Activated CD4-positive, alpha-beta T cell treated with anti-CD3 and anti-CD28 coated beads for 24 hours (primary cell): ENCODE measurements at places on chromosomes 4 and X.

GRCh38 chrX:9147726-9148125, 113.8 kb upstream of the FAM9B start:
- DNase-seq, result no peak

DNA sequence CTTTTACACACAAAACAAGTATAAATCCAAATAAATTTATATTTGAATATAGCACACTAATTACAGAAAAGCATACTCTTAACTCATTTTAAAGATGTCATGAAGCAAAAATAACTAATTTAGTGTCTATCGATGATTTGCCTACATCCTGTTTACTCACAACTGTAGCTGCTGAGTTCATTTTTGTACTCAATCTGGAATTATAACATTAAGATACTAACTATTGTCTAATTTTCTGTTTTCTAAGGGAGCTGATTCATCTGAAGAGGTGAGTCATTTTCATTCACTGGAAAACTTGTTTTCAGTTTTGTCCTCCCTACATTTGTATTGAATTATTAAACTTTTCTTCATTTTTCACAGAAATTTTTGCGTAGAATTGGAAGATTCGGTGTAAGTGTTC, 3.7 kb downstream of the STATH start:
- DNase-seq, result no peak

DNA sequence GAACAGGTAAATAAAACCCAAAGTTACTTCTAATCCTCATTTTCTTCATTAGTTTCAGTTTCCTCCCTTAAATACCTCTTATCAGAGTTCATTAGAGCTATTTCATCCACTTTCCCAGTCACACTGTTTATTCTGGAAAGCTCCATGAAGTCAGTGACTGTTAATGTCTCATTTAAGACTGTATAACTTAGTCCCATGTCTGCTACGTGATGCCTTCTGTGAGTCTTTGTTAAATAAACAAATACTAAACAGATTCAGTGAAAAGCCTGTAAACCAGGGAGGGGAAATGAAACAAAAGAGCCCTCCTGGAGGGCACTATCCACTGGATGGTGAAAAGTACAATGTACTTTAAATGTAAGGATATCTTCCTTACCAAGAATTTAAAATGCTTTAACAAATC, 24.7 kb downstream of the ACE2 start:
- DNase-seq, result no peak

DNA sequence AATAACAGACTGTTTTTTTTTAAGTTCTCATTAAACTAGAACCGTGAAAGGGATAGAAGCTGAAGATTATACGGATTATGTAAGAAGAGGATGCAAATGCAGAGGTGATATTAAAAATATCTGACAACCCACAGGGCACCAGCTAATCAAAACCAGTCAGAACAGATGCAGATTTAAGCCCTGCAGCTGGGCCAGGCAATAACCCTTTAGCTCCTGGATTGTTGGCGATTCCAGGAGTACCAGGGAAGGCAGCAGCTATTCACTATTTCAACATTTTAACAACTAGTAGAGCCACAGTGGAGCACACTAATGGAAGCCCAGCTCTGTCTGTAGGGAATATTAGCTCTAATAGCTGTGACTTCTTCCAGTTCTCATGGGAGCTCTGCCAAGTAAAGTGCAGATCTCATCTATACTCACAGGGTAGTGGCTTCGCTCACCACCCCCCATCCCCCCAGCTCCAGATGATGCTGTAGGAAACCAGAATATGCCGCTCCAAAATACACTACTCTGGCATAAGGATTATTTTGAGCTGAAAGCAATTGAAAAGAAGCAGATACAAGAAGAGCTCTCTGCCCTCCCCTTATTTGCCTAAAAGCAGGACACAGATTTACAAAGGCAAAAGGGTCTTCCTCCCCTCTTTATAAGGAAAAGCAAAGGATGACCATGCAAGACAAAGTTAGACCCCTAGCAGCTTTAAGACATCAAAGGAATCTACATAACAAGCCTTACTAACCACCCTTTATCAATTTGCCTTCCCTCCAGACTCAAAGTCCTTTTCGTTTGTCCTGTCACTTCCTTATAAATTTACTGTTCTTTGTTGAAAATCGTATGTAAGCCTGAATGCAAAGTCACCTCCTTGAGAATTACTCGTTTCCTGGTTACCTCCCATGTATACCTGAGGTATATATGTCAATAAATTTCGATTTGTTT, 13.7 kb downstream of the SCD5 start:
- DNase-seq, result no peak

GRCh38 chrX:134460005-134460861, at the start of gene HPRT1:
Gene HPRT1, plus strand, starts transcription at chrX:134460165. Its CDS starts 147 bp downstream, at chrX:134460312.
- DNase-seq, result peak; percentile 53

- DNase-seq, result no peak
Measured at GRCh38 chr4:4677556-4678522, 136.0 kb upstream of the STX18 start.

- DNase-seq, result no peak
Measured at GRCh38 chr4:151753056-151753455, 7.8 kb downstream of the GATB start.

DNA sequence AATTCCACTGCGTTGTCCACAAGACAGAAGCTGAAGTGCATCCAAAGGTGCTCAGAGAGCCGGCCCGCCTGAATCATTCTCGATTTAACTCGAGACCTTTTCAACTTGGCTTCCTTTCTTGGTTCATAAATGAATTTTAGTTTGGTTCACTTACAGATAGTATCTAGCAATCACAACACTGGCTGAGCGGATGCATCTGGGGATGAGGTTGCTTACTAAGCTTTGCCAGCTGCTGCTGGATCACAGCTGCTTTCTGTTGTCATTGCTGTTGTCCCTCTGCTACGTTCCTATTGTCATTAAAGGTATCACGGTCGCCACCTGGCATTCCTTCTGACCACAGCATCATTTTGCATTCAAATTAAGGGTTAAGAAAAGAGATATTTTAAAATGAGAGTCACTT, 115.5 kb downstream of the NFKB1 start:
- no peak for DNase-seq

DNA sequence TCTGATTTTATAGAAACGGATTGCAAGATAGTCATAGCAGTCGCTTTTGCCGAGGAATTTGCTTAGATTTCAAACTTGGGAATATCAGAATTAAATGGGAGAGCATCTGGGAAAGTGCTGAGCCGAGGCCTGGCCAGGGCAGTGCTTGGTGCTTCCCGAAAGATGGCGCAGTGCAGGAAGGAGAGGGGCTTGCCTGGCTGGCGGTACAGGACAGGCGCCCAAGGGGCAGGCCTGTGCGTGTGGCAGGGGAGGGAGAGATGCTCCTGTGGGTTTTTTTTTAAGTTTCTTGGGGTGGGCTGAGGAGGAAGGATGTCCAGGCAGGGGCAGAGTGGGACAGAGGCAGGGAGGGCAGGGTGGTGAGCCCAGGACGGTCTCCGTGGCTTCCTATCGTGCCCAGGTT, 241.1 kb downstream of the AFAP1 start:
- DNase-seq, result no peak

- no peak for DNase-seq
Measured at GRCh38 chr4:151540728-151541388, 131.9 kb downstream of the FHIP1A start.

GRCh38 chrX:45518552-45518951, 317.9 kb upstream of the DIPK2B start:
- DNase-seq, result no peak

DNA sequence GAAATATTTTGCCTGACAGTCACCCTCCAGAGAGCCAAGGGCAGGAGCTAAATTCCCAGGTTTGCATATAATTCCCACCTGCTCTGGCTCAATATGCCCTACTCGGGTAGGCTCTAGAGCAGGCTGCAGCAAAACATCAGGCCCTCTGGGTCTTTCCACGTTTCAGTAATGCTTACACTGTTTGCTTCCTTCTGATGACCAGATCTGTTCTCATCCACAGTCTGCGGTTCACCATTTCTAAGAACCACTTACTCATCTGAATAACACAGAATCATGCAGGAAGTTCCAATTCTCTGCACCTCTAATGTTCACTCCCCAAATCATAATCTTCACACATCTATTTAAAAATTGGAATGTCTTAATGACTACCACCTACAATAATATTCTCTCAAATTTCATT, 141.4 kb downstream of the PPP3CA start:
- DNase-seq, result peak; percentile 28

DNA sequence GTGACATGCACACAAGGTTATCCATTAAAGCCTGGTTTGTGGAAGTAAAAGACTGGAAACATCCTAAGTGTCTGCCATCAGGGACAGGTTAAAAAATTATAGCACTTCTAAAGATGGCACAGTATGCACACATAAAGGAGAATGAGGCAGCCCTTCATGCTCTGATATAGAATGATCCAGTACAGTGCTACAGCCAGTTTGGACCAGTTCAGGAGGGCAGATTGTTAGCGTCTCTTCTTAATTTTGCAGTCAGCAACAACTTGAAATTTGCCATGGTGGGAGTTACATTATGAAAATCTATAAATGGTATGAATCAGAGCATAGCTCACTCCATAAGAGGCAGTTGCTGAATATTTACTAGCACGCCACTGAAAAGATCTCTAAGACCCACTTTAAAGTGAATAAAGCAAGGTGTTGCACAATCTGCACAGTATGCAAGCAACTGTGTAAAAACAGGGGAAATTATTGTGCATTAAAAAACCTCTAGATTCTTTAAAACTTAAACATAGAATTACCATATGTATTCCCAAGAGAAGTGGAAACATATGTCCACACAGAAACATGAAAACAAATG, 20.3 kb upstream of the SOD3 start:
- no peak for DNase-seq

- no peak for DNase-seq
Measured at GRCh38 chr4:138494931-138495330, 252.8 kb upstream of the SLC7A11 start.

DNA sequence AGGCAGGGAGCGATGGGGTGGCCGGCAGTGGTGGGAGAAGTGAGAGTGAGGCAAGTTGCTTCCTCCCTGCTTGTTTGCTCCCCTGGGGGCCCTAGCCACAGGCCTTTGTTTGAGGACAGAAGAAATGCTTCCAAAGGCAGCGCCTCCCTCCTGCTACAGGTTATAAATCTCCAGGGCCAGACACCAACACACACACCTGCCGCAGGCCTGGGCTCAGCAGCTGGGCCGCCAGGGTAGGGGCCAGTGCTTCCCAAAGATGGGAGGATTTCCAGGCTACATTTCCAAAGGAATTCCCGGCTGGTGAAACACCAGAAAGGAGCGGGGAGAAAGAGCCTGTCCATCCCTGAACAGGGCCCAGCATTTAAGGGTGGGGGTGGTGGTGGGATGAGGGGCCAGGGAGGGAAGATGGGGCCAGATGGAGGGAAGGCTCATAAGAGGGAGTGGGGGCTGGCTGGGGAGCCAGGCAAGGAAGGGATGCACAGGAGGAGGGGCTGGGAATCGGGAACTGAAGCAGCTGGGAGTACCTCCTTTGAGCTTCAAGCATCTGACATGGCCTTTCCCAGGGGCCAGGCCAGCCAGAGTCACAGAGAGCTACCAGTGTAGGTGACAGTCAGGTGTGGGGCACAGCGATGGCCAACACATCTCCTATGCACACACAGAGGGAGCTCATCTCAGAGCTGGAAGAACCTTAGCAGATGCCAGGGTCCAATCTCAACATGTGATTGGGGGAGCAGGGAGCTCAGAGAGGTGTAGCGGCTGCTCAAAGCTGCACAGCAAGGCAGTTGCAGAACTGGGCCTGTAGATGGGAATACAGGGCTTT, 143.9 kb downstream of the PJA1 start:
- no peak for DNase-seq

DNA sequence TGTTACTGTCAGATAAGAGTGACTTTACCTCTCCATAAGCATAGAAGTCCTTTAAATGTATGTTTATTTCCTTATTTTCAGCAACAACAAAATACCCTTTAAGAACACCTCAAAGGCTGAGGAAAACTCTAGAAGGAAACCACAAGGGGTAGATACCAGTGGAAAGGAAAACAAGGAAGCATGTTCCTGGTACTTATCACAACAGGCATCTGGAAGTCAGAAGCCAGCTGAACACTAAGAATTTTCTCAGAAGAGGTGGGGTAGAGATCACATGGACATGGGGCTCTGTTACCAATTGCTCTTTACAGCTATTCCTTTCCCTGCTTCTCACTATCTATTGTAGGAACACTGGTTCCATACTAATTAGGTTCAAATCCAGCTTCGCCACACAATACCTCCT, 51.5 kb upstream of the BEND2 start:
- DNase-seq, result no peak

DNA sequence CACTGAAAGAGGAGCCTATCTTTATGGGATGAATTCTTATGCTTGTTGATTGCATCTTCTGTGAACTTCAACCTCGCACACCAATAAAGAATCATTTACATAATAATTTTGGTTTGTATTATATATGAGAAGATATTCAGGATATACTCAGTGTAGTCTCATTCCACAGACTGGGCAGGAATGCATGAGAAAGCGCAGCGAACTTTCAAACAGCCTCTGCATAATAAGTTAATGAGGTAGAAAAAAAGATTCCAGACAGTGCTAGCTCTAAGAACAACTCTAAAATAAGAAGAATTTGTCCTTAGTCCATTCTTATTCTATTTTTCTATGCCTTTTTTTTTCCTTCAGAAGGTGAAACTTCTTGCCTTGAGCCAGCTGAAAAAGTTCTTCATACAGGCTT, 224.3 kb upstream of the CTSO start:
- DNase-seq, result no peak

DNA sequence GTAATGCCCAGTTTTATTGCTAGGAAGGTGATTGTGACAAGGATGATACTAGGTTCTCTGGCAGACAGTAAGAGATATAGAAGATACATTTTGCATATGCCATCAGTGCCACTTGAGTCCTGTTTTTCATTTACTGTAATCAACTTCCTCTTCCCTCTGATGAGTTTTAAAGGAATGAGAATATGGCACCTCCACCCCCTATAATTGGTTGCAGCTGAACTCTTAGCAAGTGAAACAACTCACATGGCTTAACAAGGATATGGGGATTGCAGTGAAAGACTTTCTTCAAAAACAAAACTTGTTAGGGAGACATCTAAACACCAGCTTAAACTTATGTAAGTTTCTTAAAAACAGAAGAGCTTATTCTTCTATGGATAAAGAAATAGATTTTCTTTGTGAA, 90.0 kb downstream of the AREG start:
- no peak for DNase-seq

- no peak for DNase-seq
Measured at GRCh38 chr4:25031077-25031621, 403 bp upstream of the LGI2 start.

DNA sequence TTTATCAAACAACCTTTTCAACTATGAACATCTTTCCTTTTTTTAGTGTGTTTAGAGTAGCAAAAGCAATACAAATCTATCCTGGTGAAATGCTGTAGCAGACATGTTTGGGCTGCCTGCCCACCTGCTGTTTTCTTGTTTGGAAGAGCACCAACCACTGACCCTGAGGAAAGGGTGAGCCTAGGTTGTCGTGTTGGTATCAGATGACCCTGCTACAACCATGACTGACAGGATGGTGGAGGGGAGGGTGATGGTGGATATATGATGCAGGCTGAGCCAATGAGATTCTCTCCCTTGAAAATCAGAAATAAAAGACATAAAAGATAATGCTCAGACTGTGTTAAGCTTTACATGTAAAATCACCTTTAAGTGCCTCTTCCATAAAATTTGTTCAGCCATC, 201.2 kb downstream of the NPNT start:
- no peak for DNase-seq

GRCh38 chrX:147948531-147948930, 32.6 kb upstream of the FMR1NB start:
- DNase-seq, result no peak
